ENCODE measurements at places on chromosomes 5 and 9.

GRCh38 chr5:173970878-173971650 is 17.9 kb upstream of the C5orf47 start:
- no peak for DNase-seq
- H3K4me1 ChIP-seq, result peaks cover 9% of the 10 kb centered on the region
- no peak overlapping the region for H3K4me3 ChIP-seq
- H3K27me3 ChIP-seq, result no peaks in the 10 kb centered on the region

DNA sequence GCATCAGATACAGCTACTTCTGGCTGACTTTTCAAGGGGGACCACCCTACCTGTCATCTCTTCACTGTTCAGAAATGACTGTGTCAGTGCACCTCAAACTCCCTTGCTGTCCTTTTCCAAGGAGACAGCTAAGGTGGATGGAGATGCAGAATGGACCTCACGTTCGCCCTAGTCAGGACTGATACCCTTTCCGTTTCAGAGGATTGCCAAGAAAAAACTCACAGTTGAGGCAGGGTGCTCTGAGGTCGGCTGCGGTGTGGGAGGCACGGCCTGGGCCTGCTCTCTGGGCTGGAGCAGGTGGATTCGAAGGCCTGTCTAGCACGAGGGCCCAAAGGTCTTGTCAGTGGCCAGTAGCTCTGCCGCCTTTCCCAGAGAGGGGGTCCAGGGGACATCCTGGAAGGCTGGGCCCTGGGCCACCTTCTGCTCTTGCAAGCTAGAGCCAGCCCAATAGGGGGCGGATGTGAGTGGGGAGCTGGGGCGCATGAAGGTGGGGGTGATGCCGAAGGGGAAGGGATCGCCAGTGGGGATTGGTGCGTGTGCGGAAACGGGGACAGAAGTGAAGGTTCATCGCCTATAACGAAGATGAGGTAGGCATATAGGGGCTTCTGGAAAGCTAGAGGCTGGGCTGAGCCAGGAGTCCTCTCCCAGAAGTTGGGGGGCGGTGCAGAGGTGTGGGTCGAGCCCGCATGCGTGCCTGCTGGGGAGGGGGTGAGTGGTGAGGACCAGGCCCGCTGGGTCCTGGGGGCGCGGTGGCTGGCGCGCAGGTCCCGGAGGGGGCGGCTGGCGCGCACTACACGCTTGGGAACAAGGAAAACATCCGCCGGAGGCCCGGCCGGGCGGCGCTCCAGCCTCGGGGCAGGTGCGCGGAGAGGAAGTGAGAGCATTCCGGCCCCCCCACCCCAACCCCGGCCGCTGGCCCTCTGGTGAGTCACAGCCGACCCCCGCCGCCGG is 2.5 kb upstream of the MSMP start:
- H3K27ac ChIP-seq, result peak overlapping the region; percentile 88
- peaks cover 13% of the 10 kb centered on the region for H3K36me3 ChIP-seq
- no peaks in the 10 kb centered on the region for H3K27me3 ChIP-seq
- DNase-seq, result peak; percentile 58

- no peaks in the 10 kb centered on the region for H3K4me1 ChIP-seq
- no peak overlapping the region for H3K4me3 ChIP-seq
- H3K27me3 ChIP-seq, result no peaks in the 10 kb centered on the region
- H3K36me3 ChIP-seq, result 0 out of 2 replicates have a peak, but pooled peaks cover 1% of the 10 kb centered on the region
- no peak overlapping the region for H3K27ac ChIP-seq
- DNase-seq, result no peak
These were observed 10.2 kb downstream of the STX17 start for GRCh38 chr9:99916650-99917049.

DNA sequence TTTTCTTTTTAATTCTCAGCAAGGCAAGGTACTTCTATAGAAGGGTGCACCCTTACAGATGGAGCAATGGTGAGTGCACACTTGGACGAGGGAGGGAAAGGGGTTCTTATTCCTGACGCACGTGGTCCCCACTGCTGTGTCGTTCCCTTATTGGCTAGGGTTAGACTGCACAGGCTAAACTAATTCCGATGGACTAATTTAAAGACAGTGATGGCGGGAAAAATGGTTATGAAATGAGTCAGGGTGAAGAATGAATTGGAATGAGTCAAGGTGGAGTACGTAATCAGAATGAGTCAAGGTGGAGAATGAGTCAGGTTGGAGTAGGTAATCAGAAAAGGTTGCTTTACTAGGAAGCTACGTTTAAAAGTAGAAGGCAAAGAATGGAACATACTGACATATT is 2.1 kb upstream of the HMGCS1 start:
- H3K36me3 ChIP-seq, result no peaks in the 10 kb centered on the region
- H3K4me1 ChIP-seq, result peaks cover 11% of the 10 kb centered on the region
- H3K27me3 ChIP-seq, result no peaks in the 10 kb centered on the region
- peak overlapping the region; percentile 34 for H3K27ac ChIP-seq
- peak; percentile 84 for DNase-seq

- H3K27me3 ChIP-seq, result peaks cover 7% of the 10 kb centered on the region
- no peak overlapping the region for H3K27ac ChIP-seq
- no peaks in the 10 kb centered on the region for H3K4me1 ChIP-seq
- no peaks in the 10 kb centered on the region for H3K36me3 ChIP-seq
These were observed 215.7 kb downstream of the GAS1 start for GRCh38 chr9:86731511-86732063.

- no peak overlapping the region for H3K27ac ChIP-seq
- H3K4me3 ChIP-seq, result no peak overlapping the region
- no peaks in the 10 kb centered on the region for H3K27me3 ChIP-seq
- DNase-seq, result no peak
- no peaks in the 10 kb centered on the region for H3K4me1 ChIP-seq
- no peaks in the 10 kb centered on the region for H3K36me3 ChIP-seq
These were observed 60.0 kb upstream of the MINAR2 start for GRCh38 chr5:129687941-129688340.

DNA sequence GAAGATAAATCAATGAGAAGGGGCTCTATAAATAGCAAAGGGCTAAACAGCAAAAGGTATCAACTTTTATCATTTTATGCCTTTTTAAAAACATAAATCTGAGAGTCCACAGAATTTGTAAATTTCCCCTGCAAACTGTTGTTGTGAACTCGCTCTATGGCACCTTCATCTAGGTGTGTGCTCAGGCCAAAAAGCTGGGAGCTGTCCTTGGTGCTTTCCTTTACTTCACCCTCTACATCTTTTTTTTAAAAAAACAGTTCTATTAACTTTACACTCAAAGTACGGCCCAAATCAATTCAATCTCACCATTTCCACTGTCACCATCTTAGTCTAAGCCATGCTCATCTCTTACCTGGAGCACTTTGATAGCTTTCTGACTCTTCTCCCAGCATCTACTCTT is 108.2 kb upstream of the GPR151 start:
- H3K4me3 ChIP-seq, result no peak overlapping the region
- no peak for DNase-seq
- H3K36me3 ChIP-seq, result no peaks in the 10 kb centered on the region
- H3K27me3 ChIP-seq, result no peaks in the 10 kb centered on the region
- H3K27ac ChIP-seq, result no peak overlapping the region

GRCh38 chr5:88396751-88397281 is 128.2 kb upstream of the TMEM161B start:
- H3K4me1 ChIP-seq, result no peaks in the 10 kb centered on the region
- no peak overlapping the region for H3K4me3 ChIP-seq
- H3K36me3 ChIP-seq, result no peaks in the 10 kb centered on the region

- no peaks in the 10 kb centered on the region for H3K4me1 ChIP-seq
- H3K27ac ChIP-seq, result no peak overlapping the region
- no peaks in the 10 kb centered on the region for H3K36me3 ChIP-seq
- H3K27me3 ChIP-seq, result no peaks in the 10 kb centered on the region
- H3K4me3 ChIP-seq, result no peak overlapping the region
These were observed 1.4 kb downstream of the GPX3 start for GRCh38 chr5:151021746-151022145.

- no peak overlapping the region for H3K27ac ChIP-seq
- no peaks in the 10 kb centered on the region for H3K27me3 ChIP-seq
- no peak for DNase-seq
These were observed 258.9 kb upstream of the TLE4 start for GRCh38 chr9:79312686-79313421.

DNA sequence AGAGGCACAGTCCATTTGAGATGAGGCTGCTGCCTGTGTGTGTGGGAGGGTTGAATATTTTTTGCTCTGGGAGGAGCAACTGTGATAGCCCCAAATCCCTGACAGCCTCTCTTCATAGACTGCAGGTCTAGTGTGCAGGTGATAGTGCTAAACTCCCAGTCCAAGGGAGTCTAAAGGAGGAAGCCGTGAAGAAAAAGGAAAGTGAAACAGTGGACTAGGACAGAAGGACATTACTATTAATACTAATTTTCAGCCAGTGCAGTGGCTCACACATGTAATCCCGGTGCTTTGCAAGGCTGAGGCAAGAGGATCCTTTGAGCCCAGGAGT is 295.0 kb downstream of the PDE4D start:
- H3K4me3 ChIP-seq, result no peak overlapping the region
- no peaks in the 10 kb centered on the region for H3K4me1 ChIP-seq
- peaks cover 16% of the 10 kb centered on the region for H3K27me3 ChIP-seq
- no peak overlapping the region for H3K27ac ChIP-seq
- H3K36me3 ChIP-seq, result no peaks in the 10 kb centered on the region

- H3K4me1 ChIP-seq, result no peaks in the 10 kb centered on the region
- no peak overlapping the region for H3K27ac ChIP-seq
- no peak overlapping the region for H3K4me3 ChIP-seq
- H3K27me3 ChIP-seq, result no peaks in the 10 kb centered on the region
- DNase-seq, result no peak
- no peaks in the 10 kb centered on the region for H3K36me3 ChIP-seq
These were observed 884.0 kb upstream of the ACO1 start for GRCh38 chr9:31500422-31500821.

- peaks cover 10% of the 10 kb centered on the region for H3K4me1 ChIP-seq
- DNase-seq, result no peak
- no peak overlapping the region for H3K4me3 ChIP-seq
- no peaks in the 10 kb centered on the region for H3K36me3 ChIP-seq
These were observed 7.8 kb upstream of the PURA start for GRCh38 chr5:140106101-140106500.

- no peak for DNase-seq
- no peaks in the 10 kb centered on the region for H3K36me3 ChIP-seq
- no peaks in the 10 kb centered on the region for H3K27me3 ChIP-seq
- no peak overlapping the region for H3K27ac ChIP-seq
- no peaks in the 10 kb centered on the region for H3K4me1 ChIP-seq
These were observed 11.6 kb downstream of the NMUR2 start for GRCh38 chr5:152393441-152393840.

DNA sequence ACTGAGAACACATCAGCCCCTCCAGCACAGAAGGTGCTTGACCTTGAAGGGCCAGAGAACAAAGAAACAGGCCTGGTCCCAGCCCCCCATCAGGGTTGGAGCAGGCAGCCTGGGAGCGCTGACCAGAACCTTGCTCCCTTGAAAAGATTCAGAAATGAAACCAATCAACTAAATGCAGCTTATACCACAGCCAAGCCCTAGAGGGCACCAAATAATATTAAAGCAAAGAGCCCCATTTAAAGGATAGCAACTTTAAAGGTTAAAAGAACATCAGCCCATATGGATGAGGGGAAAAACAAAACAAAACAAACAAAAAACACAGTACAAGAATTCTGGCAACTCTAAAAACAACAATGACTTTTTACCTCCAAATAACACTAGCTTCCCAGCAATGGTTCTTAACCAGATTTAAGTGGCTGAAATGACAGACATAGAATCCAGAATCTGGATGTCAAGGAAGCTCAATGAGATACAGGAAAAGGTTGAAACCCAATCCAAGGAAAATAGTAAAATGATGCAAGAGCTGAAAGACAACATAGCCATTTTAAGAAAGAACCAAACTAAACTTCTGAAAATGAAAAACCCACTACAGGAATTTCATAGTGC is 471.9 kb downstream of the MTRR start:
- H3K27me3 ChIP-seq, result no peaks in the 10 kb centered on the region
- no peak overlapping the region for H3K27ac ChIP-seq
- H3K36me3 ChIP-seq, result no peaks in the 10 kb centered on the region
- no peaks in the 10 kb centered on the region for H3K4me1 ChIP-seq
- DNase-seq, result no peak
- H3K4me3 ChIP-seq, result no peak overlapping the region

- H3K36me3 ChIP-seq, result no peaks in the 10 kb centered on the region
- no peak overlapping the region for H3K4me3 ChIP-seq
- peaks cover 12% of the 10 kb centered on the region for H3K27me3 ChIP-seq
These were observed 151.4 kb downstream of the HSD17B3 start for GRCh38 chr9:96150324-96151227.

DNA sequence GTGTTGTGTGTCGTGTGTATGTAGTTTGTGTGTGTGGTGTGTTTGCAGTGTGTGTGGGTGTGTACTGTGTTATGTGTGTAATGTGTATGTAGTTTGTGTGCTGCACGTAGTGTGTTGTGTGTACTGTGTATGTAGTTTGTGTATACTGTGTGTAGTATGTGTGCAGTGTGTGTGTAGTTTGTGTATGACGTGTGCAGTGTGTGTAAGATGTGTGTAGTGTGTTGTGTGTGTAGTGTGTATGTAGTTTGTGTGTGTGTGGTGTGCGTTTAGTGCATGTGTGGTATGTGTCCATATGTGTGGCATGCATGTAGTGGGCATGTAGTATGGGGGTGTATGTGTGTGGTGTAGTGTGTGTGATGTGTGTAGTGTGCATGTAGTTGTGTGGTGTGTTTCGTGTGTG is 39.6 kb downstream of the SYK start:
- no peak for DNase-seq
- no peak overlapping the region for H3K4me3 ChIP-seq
- no peaks in the 10 kb centered on the region for H3K36me3 ChIP-seq
- no peaks in the 10 kb centered on the region for H3K4me1 ChIP-seq
- H3K27me3 ChIP-seq, result no peaks in the 10 kb centered on the region
- H3K27ac ChIP-seq, result no peak overlapping the region

- H3K4me1 ChIP-seq, result no peaks in the 10 kb centered on the region
- H3K36me3 ChIP-seq, result no peaks in the 10 kb centered on the region
- no peak overlapping the region for H3K4me3 ChIP-seq
These were observed 335.3 kb downstream of the DIRAS2 start for GRCh38 chr9:90307167-90307833.

- H3K4me3 ChIP-seq, result no peak overlapping the region
- no peaks in the 10 kb centered on the region for H3K36me3 ChIP-seq
- H3K27ac ChIP-seq, result no peak overlapping the region
These were observed 37.0 kb upstream of the OSMR start for GRCh38 chr5:38808666-38809343.

DNA sequence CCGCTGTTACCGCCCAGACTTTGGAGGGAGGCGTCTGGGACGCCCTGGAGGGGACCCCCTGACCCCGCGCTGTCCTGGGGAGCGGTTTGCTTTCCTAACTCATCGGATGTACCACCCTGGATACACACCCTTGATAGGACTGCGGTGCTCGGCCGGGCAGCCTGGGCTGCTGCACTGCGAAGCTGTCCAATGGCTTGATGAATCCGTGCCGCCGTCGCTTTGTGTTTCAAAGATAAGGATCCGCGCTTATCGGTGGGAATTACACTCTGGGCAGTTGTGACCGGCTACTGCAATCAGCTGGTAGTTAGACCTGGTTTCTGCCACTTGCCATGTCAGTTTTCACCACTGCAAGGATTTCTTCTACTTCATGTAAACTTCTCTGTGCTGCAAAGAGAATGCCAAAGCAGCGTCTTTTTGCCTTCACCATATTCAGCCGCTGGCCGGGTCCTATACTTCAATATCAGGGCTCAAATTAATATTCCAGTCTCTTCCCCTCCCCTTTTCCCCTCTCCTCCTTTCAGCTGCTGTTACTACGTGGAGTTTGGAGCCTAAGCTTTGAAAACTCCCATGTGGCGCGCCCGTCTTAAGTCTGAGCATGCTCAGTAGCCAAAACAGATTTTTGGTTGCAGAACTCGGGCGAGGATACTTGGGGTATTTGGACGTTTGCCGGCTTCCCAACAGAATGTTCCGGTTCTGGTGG is 727 bp downstream of the SMAD5 start:
- H3K4me3 ChIP-seq, result peak overlapping the region; percentile 70
- H3K4me1 ChIP-seq, result peaks cover 15% of the 10 kb centered on the region
- no peaks in the 10 kb centered on the region for H3K27me3 ChIP-seq
- DNase-seq, result no peak
- no peaks in the 10 kb centered on the region for H3K36me3 ChIP-seq
- H3K27ac ChIP-seq, result peak overlapping the region; percentile 92
